ENCODE measurements at places on chromosomes 11 and 22.

- no peak for DNase-seq
Measured at GRCh38 chr11:66768818-66769217, 39.8 kb upstream of the SPTBN2 start.

DNA sequence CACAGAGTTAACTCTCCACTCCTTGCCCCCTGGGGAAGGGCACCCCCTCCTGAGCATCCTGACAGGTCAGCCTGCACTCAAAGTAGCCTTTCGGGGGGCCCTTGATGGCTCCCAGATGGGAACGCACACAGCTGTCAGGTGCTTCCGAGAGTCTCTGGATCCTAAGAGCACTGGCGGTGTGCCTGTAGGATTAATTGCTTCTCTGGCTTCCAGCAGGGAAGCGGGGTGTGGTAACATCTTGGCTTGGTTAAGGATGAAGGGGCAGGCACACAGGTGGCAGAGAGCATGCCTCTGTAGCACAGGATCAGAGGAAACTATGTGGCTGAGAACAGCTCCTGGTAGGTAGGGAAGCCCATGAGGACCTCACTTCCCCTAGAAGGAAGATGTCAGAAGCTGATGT is 199.8 kb downstream of the MIAT start:
- no peak for DNase-seq

DNA sequence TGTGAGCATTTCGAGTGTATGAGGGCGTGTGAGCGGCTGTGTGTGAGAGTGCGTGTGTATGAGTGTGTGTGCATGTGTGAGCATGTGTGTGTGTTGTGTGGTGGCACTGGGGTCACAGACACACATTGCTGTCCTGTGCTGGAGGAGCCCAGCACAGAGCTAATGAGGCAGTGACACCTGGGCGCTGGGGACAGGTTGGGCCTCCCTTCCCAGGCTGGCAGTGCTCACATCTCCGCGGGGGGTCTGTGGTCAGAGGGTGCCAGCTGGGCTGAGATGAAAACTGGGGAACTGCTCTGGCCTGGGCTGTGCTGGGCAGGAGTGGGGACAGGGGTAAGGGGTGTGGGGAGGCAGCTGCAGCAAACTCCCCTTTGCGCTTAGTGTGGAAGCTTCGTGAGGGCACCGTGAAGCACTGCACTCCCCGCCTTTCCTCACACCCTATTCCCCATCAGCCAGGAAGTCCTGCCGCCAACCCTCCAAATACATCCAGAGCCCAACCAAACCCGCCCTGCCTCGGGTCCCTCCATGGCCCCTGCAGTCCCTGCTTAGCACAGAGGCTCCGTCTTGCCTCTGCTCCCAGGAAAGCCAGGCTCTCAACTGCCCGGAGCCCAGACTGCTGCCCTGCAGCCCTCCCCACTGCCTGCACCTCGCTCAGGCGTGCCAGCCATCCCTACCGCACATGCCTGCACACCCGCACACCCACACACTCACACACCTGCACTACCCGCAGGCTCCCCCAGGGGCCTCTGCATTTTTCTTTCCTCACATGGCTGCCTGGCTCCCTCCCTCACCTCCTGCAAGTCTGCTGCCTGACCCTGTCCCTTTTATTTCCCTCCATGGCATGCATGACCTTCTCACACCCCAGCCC is 62.0 kb upstream of the THY1 start:
- no peak for DNase-seq

GRCh38 chr11:72413914-72414628 is 20.3 kb downstream of the CLPB start:
- peak; percentile 66 for DNase-seq

- DNase-seq: no peak
Measured at GRCh38 chr22:47061226-47061625, 298.8 kb downstream of the TBC1D22A start.

GRCh38 chr11:43403357-43404231 is 44.9 kb downstream of the TTC17 start:
- no peak for DNase-seq

DNA sequence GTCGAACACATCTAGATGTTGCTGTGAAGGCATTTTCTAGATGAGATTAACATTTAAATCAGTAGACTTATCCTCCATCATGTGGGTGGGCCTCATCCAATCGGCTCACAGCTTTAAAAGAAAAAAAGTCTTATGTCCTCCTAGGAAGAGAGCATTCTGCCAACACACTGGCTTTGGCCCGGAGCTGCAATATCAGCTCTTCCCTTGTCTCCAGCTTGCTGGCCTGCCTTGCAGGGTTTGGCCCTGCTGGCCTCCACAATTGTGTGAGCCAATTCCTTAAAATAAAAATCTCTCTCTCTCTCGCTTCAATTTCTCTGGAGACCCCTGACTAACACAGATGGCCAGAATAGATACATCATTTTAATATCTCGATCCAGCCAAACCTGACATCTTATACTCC is 13.1 kb upstream of the ABCC8 start:
- DNase-seq: no peak

DNA sequence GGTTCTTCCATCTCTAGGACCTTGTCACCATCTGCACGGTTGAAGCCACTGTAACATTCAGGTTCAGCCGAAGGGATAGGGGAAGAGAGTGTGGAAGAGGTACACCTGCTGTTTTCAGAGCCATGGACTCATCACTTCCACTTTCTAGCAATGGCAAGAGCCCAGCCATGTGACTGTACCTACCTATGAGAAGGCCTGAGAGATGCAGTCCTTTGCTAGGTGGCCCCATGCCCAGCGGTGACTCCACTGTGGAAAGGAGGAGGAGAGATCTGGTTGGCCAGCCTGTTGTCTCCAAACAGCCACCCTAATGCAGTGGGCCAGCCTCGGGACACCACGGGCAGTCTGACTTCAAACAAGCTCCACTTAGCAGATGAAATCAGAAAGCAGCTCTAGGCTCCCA is 16.0 kb downstream of the RASD2 start:
- DNase-seq: no peak

- no peak for DNase-seq
Measured at GRCh38 chr11:62508336-62509058, 38.1 kb downstream of the AHNAK start.

DNA sequence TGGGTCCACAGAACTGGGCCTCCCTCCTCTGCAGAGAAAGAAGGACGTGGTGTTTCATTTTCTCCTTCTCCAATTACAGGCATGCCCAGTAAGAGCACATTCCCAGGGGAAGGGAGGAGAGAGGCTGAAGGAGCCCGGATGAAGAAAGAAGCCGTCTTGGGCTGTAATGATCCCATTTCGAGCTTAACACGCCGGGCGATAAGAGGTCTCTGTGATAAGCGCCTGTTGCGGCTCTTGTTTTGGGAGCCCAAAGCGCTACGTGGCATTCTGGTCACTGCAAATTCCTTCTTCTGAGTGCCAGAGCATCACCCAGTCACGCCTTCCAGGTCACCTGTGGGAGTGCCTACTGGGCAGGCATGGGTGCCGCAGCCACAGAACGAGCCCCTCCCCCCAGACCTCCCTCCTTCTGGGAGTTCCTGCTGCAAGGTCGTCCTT is 57.5 kb downstream of the ANO1 start:
- DNase-seq: no peak

GRCh38 chr22:22507743-22508273 is 734 bp downstream of the ZNF280B start:
- no peak for DNase-seq

DNA sequence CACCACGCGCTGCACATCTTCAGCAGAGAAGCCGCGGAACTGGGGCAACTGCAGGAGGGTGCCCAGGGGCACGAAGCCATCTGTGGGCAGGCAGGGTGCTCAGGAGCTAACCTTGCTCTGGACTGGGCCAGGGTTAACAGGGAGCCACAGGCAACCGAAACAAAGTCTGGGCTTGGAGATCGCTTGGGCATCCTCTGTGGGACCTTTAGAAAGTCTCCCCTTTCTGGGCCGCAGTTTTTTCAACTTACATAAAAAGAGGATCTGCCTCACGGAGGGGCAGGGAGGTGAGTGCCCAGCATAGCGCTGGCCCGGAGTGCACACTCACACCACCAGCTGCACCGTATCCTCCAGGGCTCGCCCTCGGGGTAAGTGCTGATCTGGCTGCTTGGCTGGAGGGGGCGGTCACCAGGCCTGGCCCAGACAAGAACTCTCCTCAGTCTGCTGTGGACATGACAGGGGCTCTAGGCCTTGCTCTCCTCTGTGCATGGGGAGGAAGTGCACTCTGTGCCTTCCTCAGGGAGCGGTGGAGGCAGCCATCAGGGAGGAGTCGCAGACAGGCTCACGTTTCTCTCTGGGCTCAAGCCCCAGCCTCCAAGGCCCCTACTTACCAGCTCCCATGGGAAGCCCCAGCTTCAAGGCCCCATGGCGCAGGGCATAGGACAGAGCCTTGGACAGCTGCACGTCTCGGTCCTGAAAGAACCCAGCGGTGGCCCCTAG is 937 bp downstream of the TRPT1 start:
- no peak for DNase-seq

- no peak for DNase-seq
Measured at GRCh38 chr11:76786016-76786415, 2.9 kb downstream of the TSKU start.

DNA sequence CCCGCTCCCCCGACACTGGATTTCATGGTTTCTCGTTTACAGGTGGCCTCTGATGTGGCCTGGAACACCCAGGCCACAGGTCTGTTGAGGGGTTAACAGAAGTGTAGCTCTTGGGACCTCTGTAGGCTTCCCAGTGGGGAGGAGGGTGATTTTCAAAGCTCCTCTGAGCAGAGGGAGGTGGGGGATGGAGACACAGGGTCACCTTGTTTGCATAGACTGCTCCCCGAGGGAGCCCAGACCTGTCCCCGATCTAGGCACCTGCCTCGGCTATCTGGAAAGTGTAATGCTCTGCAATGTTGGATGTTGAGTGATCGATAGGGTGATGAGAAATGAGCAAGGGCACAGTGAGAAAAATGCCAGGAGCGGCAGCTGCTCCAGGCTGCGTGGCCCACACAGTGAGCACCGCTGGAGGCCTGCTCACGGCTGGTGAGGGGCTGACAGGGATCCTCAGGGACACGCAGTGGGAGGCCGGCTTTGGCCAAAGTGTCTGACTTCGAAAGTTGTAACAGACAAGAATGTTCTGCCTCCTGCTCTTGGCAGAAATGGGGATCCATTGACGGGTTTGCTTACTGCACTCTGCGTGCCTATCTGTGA is 594.1 kb downstream of the BRD1 start:
- no peak for DNase-seq

DNA sequence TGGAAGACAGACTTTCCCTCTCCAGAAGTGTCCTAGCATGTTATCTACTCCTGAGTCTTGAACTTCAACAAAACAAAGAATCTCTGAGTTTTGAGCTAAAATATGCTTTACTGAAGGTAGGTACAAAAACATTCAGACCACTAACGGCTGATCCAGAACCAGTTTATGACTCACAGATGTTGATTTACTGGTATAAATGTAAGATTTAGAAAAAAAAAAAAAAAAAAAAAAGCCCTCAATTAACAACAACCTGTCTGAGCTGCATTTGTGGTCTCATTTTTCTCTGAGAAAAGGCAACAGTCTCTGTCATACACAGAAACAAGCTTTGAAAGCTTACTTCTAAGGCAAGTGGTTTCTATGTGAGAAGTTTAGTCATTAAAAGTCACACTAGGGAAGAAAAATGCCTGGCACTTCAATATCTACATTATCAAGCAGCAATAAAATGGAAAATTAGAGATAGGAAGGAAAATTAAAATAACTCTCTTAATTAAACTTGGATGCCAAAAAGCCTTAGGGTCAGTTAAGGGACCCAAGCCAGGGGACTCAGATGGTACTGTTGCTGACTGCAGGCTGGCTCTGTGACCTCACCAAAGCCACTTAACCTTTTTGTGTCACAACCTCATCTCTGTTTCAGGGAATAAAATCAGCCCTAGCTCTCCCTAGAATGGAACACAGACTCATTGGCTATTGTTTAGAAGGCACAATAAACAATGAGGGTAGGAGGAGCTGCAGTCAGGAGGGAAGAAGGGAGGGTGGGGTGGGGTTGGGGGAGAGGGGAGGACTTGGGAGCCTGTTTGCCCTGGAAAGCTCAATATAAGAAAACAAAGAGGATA is 61.7 kb downstream of the ETS1 start:
- no peak for DNase-seq

DNA sequence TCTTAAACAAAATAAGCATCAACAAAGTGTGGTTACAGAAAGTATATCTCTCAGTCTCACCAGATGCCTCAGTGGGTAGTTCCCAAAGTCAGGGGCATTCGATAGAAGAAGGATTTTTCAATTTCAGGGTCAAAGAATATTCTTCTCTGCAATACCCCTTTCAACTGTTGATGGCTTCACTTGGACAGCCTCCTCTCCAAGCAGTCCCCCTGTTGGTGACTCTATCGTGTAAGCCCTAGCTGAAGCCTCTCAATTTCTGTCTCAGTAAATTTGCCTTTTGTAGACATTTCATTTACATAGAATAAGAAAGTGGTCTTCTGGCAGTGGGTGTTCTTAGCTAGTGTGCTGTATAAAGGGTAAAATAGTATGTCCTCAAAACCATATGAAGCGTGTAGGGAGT is 11.3 kb upstream of the CCDC83 start:
- no peak for DNase-seq

DNA sequence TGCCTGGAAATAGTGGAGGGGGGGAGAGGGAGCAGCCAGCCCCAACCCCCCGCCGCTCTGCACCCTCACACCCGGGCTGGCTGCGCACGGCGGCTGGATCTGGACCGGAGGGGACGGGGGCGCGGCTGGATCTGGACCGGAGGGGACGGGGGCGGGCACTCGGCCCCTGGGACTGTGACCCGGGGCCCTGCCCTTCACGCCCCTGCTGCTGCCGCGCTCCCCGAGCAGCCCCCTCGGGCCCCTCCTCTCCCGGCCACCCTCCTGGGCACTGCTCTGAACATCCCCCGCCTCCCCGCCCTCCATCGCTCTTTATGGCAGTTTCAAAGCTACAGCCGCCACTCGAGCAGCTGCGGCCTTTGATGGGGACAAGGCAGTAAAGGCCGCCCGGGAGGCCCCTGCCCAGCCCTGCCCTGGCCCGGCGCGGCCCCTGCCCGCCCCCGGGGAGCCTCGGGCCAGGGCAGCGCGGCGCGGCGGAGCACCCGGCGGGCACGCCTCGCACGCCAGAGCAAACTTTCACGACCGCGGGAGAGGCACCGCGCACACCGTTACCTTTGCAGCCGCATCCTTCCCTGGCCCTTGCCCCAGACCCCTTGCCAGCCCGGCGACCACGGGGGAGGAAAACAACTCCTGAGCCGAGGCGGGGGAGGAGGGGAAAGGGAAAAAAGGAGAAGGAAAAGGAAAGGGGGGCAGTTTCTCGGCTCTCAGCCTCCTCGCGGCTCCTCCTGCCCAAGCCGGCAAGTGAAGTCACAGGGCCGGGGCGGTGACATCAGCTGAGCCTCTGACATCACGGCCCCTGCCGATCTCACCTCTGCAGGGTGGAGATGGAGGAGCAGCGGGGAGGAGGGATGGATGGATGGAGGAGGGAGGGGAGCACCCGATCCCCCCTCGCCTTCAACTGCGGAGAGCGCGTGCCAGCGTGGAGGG is 13.1 kb upstream of the TCF20 start:
- peak; percentile 31 for DNase-seq

Data from activated T-cell treated with anti-CD3 and anti-CD28 coated beads for 4 hours (primary cell).